HuH-7 (cell line): ENCODE measurements at places on chromosomes 3 and 15.
A peak's percentile ranks its signal among the peaks of the same experiment; 100 is the strongest.

DNA sequence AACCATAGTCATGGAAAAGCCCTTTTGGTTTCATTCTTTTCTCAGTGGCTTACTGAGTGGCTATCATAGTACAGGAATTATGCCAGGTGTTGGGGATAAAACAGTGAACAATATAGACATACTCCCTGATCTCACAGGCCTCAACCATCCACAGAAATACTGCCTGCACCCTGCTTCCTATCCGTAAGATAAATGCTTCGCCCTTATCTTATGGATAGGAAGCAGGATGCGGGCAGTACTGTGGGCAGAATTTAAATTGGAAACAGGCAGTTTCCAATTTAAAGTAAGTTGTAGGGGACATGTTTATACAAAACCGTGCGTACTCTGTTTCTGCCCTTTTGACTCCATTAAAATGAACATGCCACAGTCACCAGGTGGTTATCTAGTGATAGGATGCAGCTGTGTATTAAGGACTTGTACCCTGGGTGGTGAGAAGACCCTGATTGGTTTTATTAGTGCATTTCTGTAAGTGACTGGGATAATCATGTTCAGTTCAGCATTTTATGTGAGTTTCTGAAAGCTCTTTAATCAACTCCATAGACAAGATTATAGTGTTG lies 141.8 kb upstream of the BHLHE40 start:
- no peak for DNase-seq

DNA sequence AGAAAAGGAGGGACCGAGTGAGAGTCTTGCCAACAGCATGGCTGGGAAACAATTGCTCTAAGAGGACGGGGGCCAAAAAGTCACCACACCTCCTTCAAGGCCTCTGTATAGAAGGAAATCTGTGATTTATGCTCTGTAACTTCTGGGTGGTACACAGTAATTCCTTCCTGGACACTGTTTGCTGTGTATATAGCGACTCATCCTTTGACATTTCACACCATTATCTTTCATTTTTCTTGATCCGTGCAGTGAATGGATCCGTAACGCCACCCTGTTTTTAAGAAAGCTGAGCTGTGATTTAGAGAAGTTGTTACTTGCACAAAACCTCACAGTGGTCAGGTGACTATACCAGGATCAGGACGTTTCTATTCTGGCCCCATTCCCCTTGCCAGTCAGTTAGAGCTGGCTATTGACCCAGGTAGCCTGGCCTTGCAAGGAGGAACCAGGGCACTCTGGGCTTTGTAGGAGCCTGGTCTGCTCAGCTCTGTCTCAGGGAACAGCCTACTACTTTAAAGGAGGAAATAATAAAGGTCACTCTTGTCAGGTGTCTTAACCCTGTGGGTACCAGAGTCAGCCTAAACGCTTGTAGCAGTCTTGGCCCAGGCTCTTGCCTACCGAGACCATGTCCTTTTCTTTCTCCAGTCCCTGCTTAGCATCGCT lies 86.5 kb upstream of the MYZAP start:
- DNase-seq = no peak

- no peak for DNase-seq
These were observed 748.8 kb upstream of the CCDC54 start for GRCh38 chr3:106628407-106628806.

DNA sequence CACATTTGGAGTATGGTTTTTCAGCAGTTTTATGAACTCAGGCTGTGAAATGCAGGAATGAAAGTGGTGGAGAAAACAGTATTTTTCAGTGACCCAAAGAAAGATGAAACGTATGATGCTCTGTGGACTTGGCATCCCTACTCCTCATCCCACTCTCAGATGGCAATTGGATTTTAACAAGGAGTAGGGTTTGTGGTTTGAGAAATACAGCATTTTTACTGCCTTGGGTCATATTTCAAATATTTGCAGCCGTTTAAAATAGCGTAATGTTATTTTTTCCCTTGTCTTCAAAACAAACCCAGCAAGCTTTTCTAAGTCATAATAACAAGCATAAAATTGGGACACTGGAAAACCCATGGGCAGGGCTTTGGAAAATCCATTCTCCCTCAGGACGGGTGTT lies 117.2 kb upstream of the LRIG1 start:
- DNase-seq = no peak

- DNase-seq = no peak
These were observed 26.8 kb upstream of the CHRNA7 start for GRCh38 chr15:32003558-32003957.

GRCh38 chr15:42331235-42331634 lies 28.1 kb upstream of the CAPN3 start:
- DNase-seq = no peak

DNA sequence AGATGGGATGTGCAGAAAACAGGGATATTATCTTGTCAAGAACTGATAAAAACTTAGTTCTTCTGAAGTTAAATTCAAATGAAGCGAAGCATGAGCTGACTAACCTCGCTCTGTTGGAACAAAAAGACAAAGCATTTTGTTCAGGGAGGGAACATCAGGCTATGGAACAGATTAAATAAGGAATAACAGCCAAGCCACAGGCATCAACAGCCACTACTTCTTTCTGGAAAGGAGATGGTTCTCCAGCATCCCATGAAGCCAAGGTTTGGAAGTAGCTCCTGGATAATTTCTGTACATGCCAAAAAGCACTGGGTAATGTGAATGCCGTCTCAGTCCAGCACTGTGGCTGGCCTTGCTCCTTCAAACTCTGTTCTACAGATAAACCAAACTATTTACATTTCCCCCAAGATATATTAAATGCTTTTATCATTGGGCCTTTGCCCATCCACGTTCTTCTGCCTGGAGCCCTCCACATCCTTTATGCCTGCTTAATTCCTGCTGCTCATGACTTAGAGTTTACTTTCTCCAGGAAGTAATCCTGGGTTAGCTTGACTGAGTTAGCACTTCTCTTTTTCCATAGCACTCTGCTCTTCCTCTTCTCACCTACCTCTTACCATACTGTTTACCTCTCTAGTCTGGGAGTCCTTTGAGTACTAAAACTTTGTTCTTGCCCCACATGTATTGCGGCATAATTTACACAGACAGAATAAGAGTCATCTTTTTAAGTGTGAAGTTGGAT lies 232.0 kb downstream of the CLSTN2 start:
- DNase-seq = no peak

GRCh38 chr3:35675206-35675605 lies 35.9 kb downstream of the ARPP21 start:
- no peak for DNase-seq

DNA sequence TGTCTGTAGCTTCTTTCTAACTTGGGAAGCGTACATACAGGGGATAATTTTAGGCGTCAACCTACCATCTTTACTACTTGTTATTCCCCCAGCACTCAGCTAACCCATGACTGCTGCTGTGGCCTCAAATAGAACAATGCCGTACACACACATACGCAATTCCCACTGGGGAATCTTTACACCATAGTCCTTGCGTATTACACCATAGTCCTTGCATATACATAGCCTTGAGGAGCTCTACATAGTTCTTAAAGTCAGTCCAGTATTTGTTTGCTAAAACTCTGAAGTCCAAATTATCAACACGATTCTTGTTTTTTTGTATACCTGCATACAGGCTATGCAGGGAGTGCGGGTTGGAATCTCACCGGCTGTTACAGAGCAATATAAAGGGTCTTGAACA lies 67.2 kb downstream of the CGNL1 start:
- no peak for DNase-seq

GRCh38 chr3:120304616-120305015 lies 19.6 kb upstream of the GPR156 start:
- no peak for DNase-seq

- DNase-seq = no peak
These were observed 214.1 kb downstream of the SHQ1 start for GRCh38 chr3:72634128-72634527.

- no peak for DNase-seq
These were observed 69.6 kb downstream of the APBA2 start for GRCh38 chr15:28955160-28955992.

DNA sequence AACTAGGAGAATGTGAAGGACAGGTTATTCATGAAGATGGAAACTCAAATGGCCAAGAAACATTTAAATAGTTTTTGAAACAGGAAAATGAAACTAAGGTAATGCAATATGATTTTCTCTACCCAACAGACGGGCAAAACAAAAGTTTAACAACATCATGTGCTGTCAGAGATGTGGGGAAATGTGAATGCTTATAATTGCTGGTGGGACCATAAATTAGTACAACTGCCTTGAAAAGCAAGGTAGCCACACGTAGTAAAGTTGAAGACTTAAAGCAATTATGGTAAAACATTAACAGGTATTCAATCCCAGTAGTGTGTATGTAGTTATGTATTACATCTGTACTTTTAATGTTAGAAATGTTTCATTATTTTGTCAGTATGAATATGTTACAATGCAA lies 57.0 kb upstream of the C3orf80 start:
- no peak for DNase-seq

- no peak for DNase-seq
These were observed 11.7 kb downstream of the BCL2L10 start for GRCh38 chr15:52100807-52101442.

- no peak for DNase-seq
These were observed 3.0 kb upstream of the VIPR1 start for GRCh38 chr3:42499478-42499871.

DNA sequence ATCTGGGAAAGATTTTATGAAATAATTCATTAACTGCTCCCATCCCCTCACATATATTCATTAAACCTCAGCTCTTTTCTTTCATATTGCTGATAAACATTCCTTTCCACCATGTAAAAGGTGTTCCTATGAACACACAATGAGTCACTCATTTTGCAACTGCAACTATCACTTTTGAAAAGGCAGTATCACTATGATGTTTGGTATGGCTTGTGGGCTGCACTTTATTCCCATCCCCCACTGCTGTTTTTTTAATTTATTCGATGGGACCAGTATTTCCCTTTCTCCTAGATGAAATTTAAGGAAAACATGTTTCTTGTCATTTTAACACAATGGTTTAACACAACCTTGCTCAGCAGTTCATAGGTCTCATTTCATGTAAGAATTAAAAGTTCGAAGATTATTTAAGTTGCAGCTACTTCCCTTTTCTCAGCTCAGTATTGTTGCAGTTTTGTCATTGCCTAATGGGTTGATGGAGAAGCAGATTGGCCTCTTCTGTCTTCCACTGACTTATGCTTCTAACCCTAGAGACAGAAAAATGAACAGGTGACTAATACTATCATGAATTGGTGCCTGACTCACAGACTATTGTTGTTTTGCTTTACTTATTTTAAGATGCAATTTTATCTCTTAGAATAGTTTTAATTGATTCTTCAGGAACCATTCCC lies 280.3 kb downstream of the ZPLD1 start:
- no peak for DNase-seq

DNA sequence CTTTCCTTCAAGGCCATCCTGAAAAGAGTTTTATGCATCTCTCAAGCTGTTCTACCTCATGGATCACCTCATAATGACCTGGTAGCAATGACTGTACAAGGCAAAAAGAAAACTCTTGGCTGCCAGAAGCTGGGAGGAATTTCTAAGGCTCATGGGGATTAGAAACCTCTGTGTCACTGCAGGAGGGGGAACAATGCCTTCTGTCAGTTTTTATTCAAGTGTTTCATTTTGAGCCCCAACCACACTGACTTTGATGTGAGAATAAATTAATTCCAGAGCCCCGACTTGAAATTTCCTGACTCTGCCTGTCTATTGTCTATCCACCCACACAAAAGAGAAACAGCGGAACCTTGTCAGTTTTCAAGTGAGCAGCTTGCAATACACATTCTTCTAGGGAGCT lies 58.7 kb upstream of the MRPL3 start:
- no peak for DNase-seq

DNA sequence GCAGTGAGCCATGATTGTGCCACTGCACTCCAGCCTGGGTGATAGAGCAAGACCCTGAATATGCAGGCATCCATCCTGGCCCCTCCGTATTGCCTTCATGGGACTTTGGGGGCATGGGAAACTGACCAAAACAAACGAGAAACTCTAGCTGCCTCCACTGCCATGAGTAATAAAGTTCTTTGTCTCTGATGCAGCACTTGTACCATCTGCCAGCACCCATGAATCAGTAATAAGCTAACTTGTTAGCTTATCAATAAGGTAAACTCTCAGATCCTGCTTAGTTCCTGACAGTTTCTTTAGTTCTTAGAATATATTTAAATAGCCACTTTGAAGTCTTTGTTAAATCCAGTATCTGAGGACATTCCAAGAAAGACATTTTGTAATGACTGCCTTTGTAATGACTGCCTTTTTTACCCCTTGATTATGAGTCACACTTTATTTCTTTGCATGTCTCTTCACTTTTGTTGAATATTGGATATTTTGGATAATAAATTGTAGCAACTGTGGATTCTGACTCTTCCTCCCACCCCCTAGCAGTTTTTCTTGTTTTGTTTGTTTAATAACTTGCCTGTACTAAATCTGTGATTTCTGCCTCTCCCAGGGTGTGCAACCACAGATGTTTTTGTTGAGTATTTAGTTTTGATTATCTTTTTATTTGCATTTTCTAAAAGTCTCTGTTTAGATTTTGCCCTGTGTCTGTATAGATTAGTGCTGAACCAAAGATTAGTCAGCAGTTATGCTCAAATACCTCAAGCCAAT lies 136.9 kb downstream of the HCN4 start:
- DNase-seq = no peak

DNA sequence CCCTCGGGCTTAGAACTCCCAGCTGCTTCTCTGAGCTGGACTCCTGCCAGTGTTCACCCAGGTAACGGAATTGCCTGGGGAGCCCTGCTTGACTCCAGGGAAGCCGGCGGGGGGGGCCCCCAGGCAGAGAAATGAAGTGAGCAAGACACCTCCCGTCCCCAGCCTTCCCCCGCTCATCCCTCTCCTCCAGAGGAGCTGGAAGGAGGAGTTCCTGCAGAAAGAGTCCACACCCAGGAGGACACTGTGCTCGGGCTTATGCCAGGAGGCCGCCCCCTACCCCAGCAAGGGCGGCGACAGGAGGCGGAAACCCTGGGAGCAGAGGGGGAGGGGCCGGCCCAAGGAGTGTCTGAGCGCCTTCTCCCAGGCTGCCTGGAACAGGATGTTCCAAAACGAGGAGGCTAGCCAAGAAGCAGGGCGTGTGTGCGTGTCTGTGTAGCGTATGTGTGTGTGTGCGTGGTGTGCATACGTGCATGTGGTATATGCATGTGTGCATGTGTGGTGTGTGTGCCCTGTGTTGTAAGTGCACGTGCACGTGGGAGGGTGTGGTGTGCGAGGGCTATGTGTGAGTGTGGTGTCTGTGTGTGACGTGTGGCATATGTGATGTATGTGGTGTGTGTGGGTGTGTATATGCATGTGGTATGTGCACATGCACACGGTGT lies 511.3 kb downstream of the SHQ1 start:
- DNase-seq = no peak

- peak; percentile 6 for DNase-seq
These were observed 422.2 kb downstream of the GBE1 start for GRCh38 chr3:81339040-81339845.

GRCh38 chr3:108603691-108604090 lies 14.2 kb downstream of the DZIP3 start:
- no peak for DNase-seq

DNA sequence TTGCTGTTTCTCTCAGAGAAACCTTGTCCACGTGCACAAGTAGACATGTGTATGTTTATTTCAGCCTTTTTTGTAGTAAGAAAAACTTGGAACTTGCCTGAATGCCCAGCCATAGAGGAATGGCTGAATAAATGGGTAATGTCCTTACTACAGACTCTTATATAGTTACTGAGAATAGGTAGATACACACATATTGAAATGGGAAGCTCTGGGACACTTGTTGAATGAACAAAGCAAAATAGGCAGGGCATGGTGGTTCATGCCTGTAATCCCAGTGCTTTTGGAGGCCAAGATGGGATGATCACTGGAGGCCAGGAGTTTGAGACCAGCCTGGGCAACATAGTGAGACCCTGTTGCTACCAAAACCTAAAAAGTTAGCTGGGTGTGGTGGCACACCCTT lies 1.7 kb downstream of the UNC45A start:
- no peak for DNase-seq

- no peak for DNase-seq
These were observed 221.9 kb upstream of the LYSMD4 start for GRCh38 chr15:99955181-99955525.
